ENCODE measurements at places on chromosomes 11 and 22. TPM values are rescaled to one million over a fixed set of nuclear protein-coding genes. Genes with fewer than 3 reads are reported as not detected.
A peak's percentile ranks its signal among the peaks of the same experiment; 100 is the strongest.

GRCh38 chr11:86068138-86068871 lies 579 bp downstream of the PICALM start:
- DNase-seq: peak; percentile 74

- DNase-seq: peak; percentile 93
Observed at GRCh38 chr22:31343235-31344191, 2.6 kb downstream of the PATZ1 start.

DNA sequence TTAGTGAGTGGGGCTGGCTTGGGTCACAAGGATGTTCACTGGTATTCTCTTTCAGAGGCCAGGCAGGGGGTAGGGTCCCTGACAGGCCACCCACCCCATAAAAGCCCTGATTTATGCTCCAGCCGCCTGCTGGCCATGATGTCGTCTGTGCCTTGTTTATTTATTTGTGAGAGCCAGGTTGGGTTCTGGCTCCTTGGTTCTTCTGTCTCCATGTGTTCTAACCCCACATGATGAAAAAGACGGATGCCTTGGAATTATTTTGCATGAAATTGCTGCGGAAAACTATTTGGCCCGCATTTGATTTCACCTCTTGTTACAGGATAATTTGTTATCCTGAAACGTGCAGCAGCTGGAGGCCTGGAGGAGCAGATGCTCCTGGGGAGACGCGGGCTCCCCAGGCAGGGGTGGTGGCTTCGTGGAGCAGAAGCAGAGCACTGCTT lies 46.3 kb upstream of the WNT11 start:
- no peak for DNase-seq

DNA sequence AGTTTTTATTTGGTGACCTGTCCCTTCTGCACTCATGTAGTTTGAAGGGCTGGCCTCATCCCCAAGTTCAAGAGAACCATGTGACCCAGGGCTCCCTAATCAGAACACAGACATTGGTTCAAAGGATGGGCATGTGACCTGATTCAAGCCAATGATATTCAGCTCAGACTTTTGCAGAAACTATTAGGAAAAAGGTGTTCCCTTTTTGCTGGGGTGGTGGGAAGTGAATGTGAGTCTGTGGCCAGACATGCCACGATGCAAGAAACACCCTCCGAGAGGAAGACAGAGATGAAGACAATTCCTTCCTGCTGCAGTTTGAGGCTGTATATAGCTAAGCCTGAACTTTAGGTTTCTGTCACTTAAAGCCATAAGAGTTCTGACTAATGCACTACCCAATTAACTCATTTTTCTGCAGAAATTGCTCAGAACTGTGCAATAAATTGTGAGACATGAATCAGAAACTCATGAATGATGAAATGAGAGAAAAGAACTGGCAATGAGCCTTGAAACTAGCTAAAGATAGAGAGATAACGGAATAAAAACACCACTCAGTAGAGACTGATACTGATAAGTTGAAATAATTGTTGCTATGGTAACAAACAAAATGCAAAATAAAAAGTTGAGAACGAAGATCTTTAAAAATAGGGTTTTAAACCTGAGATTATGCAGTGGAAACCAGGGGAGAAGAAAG lies 9.2 kb upstream of the MAPK1 start:
- no peak for DNase-seq

DNA sequence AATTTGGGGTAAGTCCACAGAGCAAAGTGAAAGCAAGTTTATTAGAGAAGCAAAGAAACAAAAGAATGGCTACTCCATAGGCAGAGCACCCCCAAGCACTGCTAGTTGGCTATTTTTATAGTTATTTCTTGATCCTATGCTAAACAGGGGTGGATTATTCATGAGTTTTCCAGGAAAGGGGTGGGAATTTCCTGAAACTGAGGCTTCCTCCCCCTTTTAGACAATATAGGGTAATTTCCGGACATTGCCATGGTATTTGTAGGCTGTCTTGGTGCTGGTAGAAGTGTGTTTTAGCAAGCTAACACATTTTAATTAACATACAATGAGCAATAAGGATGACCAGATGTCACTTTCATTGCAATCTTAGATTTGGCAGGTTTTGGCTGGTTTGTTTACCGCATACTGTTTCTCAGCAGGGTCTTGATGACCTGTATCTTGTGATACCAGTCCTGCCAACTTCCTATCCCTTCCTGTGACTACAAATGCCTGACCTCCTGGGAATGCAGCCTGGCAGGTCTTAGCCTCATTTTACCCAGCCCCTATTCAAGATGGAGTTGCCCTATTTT lies 937 bp upstream of the C1QTNF6 start:
- DNase-seq: no peak

DNA sequence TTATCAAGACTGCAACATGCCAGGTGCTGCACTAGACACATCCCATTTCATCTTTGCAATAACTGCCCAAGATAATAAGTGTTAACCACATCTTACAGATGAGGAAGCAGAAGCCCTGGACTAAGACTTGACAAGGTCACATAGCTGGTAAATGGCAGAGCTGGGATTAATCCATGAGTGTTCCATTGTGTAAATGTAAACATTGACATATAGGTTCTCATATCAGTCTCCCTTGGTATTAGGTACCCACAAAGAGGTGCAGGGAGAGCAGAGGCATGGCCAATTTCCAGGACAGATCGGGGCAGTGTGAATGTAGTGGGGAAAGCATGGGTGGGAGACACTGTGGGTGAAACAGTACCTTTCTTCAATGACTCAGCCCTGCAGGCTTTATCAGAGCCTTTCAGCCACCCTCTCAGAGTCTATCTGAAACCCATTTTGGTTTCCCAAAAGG lies 17.9 kb downstream of the MICAL2 start:
- no peak for DNase-seq

- DNase-seq: peak; percentile 96
Observed at GRCh38 chr11:64341851-64342791, 2.1 kb downstream of the CCDC88B start.

GRCh38 chr11:122177238-122177637 lies 61.2 kb upstream of the BLID start:
- no peak for DNase-seq

GRCh38 chr11:23151819-23152218 lies 291.5 kb upstream of the CCDC179 start:
- DNase-seq: no peak

- DNase-seq: no peak
Observed at GRCh38 chr11:86874304-86875056, 74.1 kb downstream of the PRSS23 start.

- no peak for DNase-seq
Observed at GRCh38 chr11:93392867-93393266, 62.3 kb downstream of the DEUP1 start.

DNA sequence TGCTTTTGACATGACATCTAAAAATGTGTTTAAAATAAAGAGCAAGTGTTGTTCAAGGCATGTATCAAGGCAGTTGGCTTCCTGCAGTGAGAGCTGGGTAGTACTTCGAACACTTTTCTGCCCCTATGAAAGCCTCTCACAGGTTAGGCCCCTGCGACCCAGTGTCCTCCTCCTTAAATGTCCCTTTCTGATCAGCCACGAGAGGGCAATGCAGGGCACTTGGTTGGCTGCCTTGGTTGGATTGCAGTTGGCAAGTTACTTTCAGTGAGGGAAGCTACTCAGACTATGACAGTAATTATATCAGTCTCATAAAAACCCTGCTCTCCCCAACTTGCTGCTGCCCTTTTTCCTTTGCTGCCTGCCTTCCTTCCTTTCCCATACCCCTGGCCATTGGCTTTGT lies 743.8 kb downstream of the NTM start:
- DNase-seq: no peak

DNA sequence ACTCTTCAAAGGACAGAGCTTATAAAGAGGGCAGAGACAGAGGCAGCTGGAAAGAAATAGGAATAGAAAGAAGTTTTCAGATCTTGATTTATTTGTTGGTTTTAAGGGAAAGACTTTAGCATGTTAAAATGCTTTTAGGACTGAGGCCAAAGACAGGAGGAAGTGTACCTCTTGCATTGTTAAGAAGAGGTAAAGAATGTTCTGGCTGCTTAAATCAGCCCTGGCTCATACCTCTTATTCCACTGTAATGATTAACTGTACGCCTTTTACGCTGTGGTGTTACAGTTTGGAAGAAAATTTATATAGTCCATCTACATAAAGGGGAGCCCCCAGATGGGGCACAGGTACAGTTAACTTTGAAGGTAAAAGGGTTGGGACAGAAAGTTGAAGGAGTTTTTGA lies 10.1 kb upstream of the MPZL2 start:
- no peak for DNase-seq

DNA sequence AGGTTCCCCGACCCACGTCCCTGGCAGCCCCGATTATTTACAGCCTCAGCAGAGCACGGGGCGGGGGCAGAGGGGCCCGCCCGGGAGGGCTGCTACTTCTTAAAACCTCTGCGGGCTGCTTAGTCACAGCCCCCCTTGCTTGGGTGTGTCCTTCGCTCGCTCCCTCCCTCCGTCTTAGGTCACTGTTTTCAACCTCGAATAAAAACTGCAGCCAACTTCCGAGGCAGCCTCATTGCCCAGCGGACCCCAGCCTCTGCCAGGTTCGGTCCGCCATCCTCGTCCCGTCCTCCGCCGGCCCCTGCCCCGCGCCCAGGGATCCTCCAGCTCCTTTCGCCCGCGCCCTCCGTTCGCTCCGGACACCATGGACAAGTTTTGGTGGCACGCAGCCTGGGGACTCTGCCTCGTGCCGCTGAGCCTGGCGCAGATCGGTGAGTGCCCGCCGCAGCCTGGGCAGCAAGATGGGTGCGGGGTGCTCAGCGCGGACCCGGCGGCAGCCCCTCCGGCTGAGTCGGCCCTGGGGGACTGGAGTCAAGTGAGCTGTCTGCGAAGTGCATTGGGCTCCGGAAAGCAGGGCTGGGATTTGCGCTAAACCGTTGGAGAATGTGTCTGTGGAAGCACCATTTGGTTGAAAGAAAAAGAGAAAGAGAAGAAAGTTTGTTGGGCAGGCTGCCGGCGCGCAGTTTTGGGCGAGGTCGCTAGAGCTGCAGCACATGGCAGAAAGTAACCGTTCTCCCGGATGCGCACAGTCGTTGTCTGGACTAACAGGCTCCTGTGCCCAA lies at the start of gene CD44:
TSS of gene CD44 (plus strand) at position 229 of the 779 bp plus-strand sequence. CDS start at position 362, 133 bp downstream.
- peak; percentile 84 for DNase-seq

GRCh38 chr11:69910519-69911309 lies 91.5 kb upstream of the FGF3 start:
- DNase-seq: peak; percentile 44

DNA sequence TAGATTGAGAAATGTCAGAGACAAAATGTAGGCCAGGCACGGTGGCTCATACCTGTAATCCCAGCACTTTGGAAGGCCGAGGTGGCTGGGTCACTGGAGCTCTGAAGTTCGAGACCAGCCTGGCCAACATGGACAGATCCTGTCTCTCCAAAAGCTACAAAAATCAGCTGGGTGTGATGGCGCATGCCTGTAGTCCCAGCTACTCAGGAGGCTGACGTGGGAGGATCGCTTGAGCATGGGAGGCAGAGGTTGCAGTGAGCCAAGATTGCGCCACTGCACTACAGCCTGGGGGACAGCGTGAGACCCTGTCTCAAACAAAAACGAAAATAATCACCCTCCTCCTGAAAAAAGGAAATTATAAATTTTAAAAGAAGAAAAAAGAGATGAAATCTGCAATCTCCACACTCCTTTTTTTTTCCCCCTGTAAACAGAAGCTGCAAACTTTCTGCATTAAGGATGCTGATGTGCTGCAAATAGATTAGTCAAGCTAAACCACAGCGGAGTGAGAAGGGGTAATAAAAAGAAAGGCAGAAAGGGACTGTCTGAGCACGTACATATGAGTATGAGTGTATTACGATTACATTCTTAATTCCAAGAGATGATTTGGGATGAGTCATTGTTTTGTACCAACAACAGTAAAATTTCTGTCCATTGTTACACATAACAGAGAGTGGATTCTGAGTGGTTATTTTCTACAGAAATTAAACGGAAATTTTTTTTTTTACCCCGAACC lies 87.3 kb downstream of the SIK3 start:
- DNase-seq: no peak

- peak; percentile 52 for DNase-seq
Observed at GRCh38 chr11:117573326-117573725, 223.7 kb downstream of the DSCAML1 start.

GRCh38 chr11:62145261-62145871 lies 21.6 kb downstream of the INCENP start:
- peak; percentile 53 for DNase-seq

DNA sequence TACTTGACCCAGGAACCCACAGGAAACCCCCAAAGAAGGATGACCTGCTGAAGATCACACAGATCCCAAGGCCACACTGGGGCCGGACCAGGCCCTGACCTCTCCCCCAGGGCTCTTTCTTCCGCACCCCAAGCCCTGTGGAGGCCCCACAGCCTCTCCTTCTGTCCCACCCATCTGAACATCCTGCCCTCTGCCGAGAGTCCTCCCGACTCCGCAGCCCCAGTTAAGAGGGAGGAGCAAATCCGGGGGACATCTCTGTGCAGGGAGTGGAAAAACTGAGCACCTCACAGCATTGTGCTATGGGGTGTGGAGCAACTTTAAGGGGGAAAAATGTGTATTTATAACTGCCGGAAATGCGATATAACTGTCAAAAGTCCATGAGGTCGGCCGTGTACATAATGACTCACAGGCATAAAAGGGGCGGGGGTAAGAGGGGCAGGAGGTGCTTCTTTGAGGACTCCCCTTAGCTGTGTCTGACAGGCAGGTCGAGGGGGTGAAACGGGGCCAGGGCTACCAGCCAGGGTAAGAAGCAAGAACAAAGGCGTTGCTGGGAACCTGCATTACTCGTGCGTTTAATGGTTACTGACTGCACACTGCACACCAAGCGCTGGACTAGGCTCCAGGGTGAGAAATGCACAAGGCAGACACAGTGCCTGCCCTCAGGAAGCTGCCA lies 57.2 kb downstream of the WNT11 start:
- no peak for DNase-seq

- DNase-seq: no peak
Observed at GRCh38 chr11:30487200-30487898, 98.8 kb downstream of the MPPED2 start.

DNA sequence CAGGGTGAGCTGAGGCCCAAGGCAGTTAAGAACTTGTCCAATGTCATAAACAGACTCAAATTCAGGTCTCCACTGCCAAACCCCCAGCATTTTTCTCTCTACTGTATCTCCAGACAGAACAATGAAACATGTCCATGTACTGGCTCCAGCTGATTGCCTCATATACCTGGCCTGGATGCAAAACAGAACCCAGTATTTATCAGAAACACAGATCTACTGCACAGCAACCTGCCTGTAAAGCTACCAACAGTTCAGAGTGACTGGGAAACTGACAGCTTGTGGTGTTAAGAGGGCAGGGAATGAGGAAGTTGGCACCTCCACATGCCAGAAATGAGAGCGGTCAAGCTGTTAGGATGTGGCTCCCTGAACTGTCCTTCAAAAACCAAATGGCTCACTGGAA lies 41.6 kb downstream of the C11orf71 start:
- no peak for DNase-seq

DNA sequence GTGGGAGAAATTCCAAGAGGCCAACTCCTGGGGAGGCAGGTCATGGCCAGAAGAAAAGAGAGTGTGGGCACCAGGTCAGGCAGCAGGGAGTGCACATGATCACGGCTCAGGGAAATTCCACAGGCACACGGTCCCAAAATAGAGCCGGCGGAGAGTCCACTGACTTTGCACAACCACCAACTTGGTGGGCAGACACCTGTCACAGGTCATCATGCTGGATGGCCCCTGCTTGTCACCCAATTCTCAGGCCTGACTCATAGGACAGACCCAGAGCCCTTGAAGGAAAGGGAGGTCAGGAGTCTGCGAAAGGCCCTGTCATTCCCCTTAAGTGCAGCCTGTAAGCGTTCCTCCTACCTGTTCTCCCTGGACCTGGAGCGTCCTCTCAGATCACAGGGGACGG lies 15.8 kb downstream of the APOL2 start:
- no peak for DNase-seq

Gene HTR3A
- not detected for total RNA-seq

Gene PLEKHA7
- total RNA-seq: 43.6 TPM

Gene CSRP3
- not detected for total RNA-seq

Gene HEPN1
- total RNA-seq: not detected

Gene UBQLNL
- total RNA-seq: 0.72 TPM

Gene GUCY1A2
- total RNA-seq: 31.1 TPM

Gene BATF2
- 7.5 TPM for total RNA-seq

Measured in upper lobe of right lung (tissue), 1 donor.